COLO829 (cell line): ENCODE measurements at places on chromosomes 7 and 10.
A peak's percentile ranks its signal among the peaks of the same experiment; 100 is the strongest.

DNA sequence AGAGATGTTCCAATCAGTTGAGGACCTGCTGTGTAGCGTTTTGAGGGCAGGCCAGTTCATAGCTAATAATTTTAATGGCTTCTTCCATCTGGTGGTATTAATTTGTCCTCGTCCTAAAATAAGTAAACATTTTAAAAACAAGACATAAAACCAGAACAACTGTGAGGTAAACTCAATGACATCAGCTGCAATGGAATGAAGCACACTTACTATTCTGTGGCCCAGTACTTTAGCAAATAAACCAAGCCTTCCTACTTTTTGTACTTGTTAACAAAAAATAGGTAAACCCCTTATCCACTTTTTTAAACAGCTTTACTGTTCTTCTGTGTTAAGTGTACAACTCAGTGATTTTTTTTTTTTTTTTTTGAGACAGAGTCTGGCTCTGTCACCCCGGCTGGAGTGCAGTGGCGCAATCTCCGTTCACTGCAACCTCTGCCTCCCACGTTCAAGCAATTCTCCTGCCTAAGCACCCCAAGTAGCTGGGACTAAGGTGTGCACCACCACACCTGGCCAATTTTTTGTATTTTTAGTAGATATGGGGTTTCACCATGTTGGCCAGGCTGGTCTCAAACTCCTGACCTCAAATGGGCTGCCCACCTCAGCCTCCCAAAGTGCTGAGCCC is 28.9 kb upstream of the FZD1 start:
- DNase-seq, result no peak

- DNase-seq, result no peak
Measured at GRCh38 chr7:117784315-117784714, 88.9 kb downstream of the CTTNBP2 start.

GRCh38 chr7:126768836-126769235 is 483.9 kb downstream of the GRM8 start:
- no peak for DNase-seq

DNA sequence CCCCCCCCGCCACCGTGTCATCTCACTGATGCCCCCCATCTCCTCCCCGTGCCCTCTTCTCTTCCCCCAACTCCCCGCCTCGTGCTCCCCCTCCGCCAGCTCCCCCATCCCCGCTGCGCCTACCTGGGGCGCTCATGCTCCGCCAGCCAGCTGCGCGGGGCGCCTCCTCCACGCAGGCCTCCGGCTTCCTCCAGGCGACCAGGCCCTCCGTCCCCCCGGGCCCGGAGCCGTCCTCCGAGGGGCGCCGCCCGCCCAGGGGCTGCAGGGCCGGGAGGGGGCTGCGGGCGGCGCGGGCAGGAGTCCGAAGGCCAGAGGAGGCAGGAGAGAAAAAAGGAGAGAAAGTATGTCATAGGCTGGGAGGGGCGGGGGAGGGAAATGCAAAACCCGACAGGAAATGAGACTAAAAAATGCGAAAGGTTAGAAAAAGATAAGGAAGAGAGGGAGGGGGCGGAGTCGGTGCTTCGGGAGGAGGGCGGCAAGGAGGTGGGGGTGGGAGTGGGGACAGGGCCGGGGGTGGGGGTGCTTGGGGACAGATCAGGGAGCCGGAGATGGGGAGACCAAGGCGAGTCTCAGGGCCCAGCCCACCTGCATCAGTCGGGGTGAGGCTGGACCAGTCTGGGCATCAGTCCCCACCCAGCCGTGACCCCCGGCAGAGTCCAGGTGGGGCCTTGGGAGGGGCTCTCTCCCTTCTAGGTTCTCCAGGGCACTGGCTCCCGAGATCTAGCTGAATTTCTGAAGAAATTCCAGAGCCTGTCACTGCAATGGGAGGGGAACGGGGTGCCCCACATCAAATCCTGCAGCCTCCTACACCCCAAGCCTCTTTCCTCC is at the start of gene CARD11:
TSS of gene CARD11 (minus strand) at position 324 of the 828 bp plus-strand sequence. CDS start 85,361 bp downstream, outside the sequence.
- DNase-seq, result no peak

DNA sequence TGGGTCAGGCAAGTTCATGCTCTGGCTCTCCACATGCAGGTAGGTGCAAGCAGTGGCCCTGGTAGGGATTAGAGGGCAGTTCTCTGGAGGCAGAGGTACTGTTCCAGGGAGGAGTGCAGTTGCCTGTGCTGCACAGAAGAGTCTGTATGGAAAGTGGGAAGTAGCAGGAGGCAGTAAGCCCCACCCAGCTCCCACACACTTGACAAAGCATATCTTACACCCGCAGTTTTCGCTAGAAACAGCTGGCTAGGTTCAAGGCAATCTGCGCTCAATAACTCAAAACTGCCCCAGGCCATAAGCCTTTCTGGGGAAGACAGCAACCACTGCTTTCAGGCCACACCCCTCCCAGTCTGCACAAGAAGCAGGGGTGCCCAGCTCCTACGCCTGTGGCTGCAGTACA is 33.1 kb upstream of the ARMC3 start:
- no peak for DNase-seq

DNA sequence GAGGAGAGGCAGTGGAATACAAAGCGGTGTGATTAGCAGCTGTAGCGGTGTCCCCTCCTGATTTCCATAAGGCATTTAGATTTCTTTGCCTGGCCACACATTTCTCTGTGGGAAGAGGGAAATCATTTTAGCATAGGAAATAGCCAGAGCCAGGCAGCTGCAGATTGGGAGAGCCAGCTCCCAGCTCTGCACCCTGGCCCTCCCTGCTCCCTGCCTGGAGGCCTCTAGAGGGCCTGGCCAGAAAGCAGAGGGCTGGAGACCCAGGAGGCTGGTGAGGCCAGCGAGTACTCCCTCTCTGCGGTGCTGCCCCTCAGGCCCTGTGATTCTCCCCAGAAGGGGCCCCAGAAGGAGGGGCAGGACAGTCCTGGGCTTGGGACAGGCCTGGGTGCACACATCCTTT is 85.7 kb downstream of the C10orf105 start:
- DNase-seq, result no peak

GRCh38 chr10:4740471-4740870 is 85.5 kb upstream of the AKR1E2 start:
- DNase-seq, result no peak

- DNase-seq, result no peak
Measured at GRCh38 chr10:66242885-66243284, 683.0 kb upstream of the LRRTM3 start.

DNA sequence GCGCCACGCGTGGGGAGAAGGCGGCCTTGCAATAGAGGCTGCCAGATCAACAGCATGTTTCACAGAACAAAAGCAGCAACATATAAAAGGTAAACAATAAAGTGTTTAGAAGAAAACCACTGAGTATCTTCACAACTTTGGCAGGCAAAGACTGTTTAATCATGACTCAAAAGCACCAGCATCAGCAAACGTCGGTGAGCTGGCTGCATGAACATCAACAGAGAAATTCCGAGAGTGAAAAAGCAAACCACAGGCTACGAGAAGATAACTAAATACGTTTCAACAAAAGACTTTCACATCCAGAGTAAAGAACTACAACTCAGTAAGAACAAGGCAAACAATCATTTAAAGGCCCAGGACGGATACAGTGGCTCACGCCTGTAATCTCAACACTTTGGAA is 172.0 kb downstream of the MAD1L1 start:
- DNase-seq, result no peak

- no peak for DNase-seq
Measured at GRCh38 chr10:127836966-127837365, 55.8 kb downstream of the CLRN3 start.

GRCh38 chr7:112497481-112497880 is 16.7 kb downstream of the LSMEM1 start:
- no peak for DNase-seq

GRCh38 chr7:11188529-11189310 is 215.0 kb downstream of the PHF14 start:
- no peak for DNase-seq

- no peak for DNase-seq
Measured at GRCh38 chr7:6656413-6656812, 19.3 kb downstream of the ZNF316 start.

GRCh38 chr7:25694211-25694610 is 457.8 kb upstream of the NFE2L3 start:
- no peak for DNase-seq

- no peak for DNase-seq
Measured at GRCh38 chr7:128708235-128708634, 30.9 kb upstream of the CALU start.

GRCh38 chr10:132705173-132705572 is 80.8 kb downstream of the NKX6-2 start:
- DNase-seq, result no peak

GRCh38 chr7:21912305-21912704 is 33.4 kb downstream of the CDCA7L start:
- DNase-seq, result no peak

- no peak for DNase-seq
Measured at GRCh38 chr10:92789786-92790185, 58.5 kb upstream of the EXOC6 start.

DNA sequence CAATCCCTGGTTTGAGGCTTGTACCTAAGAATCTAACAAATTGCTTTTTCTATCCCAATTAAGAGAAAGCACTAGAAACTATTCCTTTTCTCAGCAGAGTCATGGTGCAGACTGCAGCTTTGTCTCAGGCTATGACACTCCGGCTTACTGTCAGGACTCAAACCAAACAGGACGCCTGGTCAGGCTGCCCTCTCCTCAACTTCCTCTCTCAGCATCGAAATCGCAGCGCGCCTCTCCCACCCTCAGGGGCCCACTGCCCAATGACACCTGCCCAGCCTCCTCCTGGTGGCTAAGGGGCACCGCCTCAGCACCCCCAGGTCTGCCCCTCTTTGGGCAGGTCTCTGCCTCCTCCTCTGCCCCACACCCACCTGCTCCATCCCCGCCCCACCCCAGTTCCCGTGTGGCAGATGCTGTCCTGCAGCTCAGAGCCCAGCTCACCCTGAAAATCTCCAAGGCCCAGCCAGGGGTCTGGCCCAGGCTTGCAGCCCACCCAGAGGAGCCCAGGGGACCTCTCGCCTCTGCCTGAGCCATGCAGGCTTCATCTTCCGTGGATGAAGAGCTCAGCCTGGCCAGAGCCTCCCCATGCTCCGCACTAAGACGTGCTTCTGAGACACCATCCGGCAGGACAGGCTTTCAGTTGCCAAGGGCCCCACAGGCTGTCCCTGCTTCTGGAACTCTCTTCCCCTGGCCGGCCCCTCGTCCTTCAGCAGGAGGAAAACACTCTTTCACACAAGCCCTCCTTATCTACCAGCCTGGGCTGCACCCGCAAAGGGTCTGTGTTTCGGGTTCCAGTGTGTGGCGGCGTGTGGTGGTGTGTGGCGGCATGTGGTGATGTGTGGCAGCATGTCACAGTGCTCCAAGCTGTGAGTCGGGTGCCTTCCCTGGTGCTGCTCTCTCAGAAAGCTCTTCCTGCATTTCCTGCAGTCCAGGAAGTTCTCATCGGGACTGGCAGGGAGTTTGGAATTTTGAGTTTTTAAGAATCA is 16.4 kb upstream of the PTPRN2 start:
- DNase-seq, result no peak

DNA sequence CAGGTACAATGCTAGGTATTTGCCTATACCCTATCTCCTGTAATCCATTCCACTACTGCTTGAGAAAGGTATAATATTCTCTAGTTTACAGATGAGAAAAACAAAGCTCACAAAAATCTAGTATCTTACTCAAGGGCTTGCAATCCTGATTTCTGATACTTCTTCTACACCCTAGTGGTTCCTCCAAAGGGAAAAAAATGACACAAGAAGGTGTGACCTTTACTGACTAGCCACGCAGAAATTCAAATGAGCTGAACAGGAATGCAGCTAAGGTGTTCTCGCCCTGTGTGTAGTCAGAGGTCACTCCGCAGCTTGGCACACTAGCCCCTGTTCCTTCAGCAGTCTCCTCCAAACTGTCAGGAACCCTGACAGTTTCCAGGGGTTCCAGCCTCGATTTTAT is 59.5 kb upstream of the TM9SF3 start:
- no peak for DNase-seq

DNA sequence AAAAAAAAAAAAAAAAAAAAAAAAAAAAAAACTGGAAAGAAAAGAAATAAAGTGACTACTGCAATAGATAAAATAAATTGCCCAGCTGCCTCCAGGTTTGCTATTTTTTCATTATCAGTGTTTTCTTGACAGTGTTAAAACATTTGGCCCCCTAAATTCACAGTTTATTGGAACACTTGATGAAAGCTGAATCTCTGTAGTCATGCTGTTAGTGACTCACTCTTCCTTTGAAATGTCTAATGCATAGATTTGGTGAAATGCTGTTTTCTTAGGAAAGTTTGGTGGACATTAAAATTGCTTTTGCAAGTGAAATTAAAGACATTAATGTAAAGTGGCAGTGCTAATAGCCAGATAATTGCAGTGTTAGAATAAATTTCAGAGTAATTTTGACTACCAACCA is 785.2 kb downstream of the NRG3 start:
- DNase-seq, result peak; percentile 22

DNA sequence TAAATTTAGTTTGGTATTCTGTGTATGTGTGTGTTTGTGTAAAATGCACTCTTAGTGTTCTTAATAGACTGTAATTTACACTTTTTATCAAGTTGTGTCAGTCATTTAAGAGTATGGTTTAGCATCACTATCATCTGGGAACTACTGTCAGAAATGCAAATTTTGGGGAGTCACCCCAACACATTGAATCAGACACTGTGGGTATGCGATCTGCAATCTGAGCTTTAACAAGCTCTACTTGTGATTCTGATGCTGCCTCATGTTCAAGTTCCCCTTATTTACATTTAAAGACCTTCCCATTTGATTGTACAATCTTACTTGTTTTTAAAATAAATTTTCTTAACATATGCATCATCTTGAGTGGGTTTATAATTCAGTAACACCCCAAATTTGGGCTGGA is 218.1 kb upstream of the FOXP2 start:
- no peak for DNase-seq

DNA sequence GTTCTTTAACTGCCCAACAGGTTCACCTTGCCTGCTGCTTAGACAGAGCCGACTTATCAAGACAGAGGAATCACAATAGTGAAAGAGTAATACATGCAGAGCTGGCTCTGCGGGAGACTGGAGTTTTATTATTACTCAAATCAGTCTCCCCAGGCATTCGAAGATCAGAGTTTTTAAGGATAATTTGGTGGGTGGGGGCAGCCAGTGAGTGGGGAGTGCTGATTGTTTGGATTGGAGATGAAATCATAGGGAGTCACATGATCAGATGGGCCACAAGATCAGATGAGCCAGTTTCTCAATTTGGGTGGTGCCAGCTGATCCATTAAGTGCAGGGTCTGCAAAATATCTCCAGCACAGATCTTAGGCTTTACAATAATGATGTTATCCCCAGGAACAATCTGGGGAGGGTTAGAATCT is 131.3 kb downstream of the AKR1D1 start:
- DNase-seq, result no peak

GRCh38 chr7:157614457-157615020 is 277.7 kb downstream of the DNAJB6 start:
- DNase-seq, result no peak
